ENCODE measurements at places on chromosomes 7 and 10. TPM values are rescaled to one million over a fixed set of nuclear protein-coding genes. Genes with fewer than 3 reads are reported as not detected.

- no peak for DNase-seq
Observed at GRCh38 chr7:2403718-2404648, 572 bp downstream of the CHST12 start.

DNA sequence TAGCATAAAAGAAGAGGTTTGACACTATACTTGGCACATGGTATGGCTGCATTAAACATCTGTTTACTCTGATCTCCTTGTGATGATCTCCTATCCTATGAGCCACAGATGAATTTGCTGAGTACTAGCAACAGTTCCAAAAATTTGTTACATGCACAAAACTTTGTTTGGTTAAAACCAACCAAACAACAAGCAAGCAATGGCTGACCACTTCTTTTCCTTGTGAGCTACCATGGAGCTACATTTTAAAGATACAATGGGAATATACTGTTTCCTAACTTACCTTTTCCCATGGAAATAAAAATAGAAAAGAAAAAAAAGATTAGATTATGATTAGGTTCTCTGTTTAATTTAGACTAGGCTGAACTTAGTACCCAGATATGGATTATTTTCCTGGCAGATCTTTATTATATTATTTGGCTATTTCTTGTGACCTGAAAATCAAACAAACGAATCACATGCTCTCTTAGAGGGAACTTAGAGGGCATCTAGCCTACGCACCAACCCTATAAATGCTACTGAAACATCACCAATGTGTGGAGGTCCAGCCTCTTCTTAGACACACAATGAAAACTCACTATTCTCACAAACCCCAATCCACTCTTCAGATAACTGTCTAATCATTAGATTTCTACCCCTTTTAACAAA is 80.1 kb upstream of the FAM133B start:
- no peak for DNase-seq

DNA sequence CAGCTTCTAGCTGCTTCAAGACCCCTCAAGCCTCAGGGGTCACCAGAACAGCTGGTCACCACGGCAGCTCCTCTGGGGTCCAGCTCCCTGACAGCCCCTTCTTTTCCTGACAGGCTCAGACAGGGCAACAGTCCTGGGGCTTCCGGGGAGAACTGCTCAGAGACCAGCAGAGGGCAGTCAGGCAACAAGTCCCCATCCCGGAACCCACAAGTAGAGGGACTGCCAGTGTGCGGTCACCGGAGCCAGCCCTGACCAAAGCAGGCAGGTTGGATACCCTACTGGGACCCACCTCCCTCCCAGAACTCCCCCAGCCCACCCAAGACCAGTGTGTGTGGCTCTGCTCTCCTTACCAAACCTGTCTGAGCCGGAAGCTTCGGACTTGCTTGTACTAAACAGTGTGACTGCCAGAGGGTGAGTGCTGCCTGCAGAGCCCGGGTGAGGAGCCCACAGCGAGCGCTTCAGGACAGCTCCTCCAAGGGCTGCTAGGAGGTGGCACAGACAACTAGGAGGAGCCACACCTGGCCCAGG is 40.3 kb downstream of the YKT6 start:
- peak; percentile 77 for DNase-seq

DNA sequence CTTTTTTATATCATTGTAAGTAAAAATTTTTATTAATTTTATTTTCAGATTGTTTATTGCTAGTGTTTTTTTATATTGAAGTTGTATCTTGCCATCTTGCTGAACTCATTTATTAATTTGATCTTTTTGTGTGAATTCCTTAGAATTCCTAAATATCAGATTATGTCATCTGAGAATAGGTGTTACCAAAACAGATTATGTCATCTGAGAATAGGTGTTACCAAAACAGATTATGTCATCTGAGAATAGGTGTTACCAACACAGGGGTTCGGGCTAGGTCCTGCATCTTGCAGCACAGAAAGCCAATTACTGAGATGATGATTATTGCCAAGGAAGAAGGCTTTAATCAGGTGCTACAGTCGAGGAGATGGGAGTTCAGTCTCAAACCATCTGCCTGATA is 383.4 kb downstream of the CNTNAP2 start:
- DNase-seq: no peak

- no peak for DNase-seq
Observed at GRCh38 chr7:113796557-113796956, 122.3 kb downstream of the PPP1R3A start.

GRCh38 chr10:152915-153314 is 17.7 kb downstream of the ZMYND11 start:
- DNase-seq: no peak

KCNH2 gene
- total RNA-seq: 82.1 TPM

DNA sequence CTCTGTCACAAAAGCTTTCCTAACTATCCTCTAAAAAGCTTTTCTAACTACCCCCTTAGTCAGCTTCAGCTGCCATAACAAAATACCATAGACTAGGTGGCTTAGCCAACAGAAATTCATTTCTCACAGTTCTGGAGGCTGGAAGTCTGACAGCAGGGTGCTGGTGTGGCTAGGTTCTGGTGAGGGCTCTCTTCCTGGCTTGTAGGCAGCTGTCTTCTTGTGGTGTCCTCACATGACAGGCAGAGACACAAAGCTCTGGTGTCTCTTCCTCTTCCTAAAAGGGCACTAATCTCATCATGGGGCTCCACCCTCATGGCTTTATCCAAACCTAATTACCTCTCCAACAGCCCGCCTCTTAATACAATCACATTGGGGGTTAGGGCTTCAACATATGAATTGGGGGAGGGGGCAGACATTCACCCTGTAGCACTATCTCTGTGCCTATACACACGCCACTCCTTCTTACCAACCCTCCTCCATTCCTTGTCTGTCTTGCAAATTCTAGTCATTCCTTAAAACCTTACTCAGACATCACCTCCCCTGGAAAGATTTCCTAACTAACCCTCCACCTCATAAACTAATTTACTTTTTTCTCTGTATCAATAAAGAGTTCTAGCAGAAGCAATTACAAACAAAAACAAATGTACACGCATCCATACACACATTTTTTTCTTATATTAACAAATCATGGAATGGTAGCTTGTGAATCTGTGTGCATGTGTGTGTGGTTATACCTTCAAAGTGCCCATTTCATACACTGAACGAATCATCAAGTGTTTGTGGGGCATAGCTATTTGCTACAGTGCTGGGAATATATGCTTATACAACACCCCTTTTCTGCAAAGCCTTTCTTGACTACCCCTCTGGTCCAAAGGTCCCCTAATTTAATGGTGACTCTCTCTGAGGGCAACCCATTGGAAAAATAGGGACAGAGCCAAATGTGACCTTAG is 26.4 kb downstream of the RHOBTB1 start:
- DNase-seq: no peak

- DNase-seq: peak; percentile 54
Observed at GRCh38 chr7:1176891-1177373, 16.9 kb upstream of the ZFAND2A start.

- no peak for DNase-seq
Observed at GRCh38 chr10:69363666-69364065, 53.1 kb downstream of the TACR2 start.

DNA sequence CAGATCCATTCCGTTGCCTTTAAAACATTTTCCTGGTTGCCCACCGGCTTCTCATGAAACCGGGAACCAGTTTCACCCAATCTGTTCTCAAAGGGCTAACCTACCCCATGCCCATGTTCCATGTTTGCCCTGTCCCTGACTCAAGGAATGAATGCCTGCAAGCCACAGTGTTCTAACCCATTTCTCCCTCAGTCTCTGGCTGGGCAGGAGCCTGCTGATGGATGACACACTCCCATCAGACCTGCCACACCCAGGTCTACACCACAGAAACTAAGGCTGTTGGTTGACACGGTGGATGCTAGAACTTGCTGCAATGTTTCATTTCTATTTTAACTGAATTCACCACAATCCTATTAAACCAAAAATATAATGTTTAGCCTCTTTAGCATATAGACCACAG is 15.6 kb downstream of the CLRN3 start:
- DNase-seq: no peak

GRCh38 chr7:20224025-20224424 is 6.8 kb upstream of the MACC1 start:
- DNase-seq: no peak

- DNase-seq: no peak
Observed at GRCh38 chr10:53115660-53116059, 343.1 kb upstream of the MBL2 start.

DNA sequence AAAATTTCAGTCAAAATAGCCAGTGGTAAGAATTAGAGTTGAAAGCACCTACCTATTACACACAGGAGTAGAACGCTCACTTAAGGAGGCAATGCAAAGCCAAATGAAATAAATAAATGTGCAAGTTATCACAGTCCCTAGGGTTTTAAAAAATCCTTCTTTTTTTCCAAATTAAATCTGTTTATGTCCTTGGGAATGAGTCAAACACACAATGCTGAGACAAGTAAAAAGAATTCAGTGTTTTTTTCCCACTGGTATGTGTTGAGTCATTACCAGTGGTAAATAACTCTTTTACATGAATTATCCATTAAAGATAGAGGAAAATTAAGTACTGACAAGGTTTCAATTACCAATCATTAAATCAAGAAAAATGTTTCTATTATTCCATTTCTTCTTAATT is 438.6 kb downstream of the TNS3 start:
- no peak for DNase-seq

- DNase-seq: no peak
Observed at GRCh38 chr10:107480781-107481180, 316.3 kb upstream of the SORCS1 start.

DNA sequence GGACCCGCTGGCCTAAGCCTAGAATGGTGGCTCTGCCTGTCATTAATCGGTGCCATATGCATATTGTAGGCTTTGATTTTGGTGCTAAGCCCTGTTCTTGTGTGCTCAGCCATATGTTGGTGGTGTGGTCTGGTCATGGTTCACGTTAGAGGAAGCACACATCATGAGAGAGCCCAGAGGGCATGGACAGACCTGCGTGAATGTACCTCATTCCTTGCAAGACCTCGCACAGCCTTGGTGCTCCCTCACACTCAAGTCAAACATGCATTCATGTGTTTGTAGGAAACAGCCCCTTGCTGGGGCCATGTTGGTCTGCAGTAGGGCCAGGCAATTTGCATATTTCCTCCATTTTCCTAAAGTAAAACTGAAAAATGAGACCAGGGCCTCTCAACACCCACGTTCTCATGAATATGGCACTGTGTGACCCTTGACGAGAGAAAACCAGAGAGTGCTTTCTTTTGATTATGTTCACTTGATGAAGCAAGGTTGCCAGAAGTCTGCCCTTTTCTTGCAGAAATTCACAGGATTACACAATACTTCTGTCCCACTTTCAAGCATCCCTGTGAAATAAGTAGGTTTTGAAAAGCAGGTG is 268.7 kb downstream of the CELF2 start:
- no peak for DNase-seq
